NCI-H446 (cell line): ENCODE measurements at places on chromosomes 3 and 15.

- DNase-seq = no peak
These were observed 191.4 kb upstream of the LRIG1 start for GRCh38 chr3:66692042-66692765.

DNA sequence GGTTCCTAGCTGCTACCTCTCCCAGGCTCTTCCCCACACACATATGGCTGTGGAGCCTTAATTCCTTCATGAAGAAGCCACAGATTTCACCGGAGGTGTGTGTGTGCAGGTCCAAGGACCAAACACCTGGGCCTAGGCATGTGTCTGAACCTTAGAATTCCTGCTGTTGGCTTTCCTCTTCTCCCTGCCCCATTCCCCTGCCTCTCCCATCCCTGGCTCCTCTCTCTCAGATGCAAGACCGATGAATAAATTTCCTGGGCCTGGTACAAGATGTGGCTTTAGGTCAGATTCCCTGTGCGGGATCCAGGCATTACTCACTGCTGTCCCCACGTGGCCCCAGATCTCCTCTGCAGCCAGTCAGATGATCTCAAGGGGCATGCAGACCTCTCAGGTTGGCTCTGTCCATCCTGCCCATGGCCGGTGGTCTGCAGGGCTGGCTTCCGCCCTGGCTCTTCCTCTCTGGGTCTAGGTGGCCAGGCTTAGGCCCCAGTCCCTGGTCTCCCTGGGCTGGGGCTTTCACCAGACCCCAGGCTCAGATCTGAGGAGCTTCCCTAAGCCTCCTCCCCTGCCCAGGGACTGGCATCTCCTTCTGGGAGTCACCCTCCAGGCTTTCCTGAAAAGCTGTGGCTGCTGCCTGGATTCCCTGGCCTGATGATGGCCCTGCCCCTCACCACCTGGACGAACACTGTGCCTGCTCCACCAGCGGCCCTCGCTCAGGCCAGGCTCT lies 20.5 kb downstream of the CCR9 start:
- no peak for DNase-seq

DNA sequence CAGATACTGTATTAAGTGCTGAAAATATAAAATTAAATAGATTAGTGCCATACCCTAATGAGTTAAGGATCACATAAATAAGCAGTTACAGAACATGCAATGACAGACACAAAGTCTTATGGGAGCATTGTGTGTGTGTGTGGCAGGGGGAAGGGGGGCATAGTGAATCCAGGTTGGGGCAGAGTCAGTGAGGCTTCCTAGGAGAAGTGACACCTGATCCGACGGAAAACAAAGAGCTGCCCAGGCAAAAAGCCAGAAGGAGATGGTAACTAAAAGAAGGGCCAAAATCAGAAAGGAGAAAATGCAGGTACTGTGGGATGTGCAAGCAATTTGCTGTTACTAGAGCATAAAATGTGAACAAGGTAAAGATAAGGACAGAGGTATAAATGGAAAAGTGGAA lies 80.1 kb upstream of the CHRM5 start:
- DNase-seq = no peak

DNA sequence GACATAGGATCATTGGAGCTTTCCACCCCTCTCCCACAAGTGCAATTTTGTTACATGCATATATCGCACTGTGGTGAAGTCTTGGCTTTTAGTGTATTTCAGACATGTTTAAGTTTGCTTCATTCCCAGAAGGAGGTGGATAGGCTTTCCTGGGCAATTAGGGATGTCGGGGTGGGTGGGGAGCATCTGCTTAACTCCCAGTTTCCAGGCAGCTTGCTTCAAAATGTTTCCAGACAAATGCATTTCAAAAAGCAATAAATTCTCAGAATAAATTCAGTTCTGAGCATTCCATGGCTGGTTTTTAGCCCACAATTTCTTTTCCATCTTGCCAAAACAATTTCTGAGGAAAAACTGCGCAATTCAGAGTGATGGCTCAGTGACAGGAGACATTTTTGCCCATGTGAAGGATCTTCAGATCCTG lies 227.7 kb upstream of the ZPLD1 start:
- no peak for DNase-seq

GRCh38 chr3:165746874-165747273 lies 90.3 kb downstream of the BCHE start:
- no peak for DNase-seq

DNA sequence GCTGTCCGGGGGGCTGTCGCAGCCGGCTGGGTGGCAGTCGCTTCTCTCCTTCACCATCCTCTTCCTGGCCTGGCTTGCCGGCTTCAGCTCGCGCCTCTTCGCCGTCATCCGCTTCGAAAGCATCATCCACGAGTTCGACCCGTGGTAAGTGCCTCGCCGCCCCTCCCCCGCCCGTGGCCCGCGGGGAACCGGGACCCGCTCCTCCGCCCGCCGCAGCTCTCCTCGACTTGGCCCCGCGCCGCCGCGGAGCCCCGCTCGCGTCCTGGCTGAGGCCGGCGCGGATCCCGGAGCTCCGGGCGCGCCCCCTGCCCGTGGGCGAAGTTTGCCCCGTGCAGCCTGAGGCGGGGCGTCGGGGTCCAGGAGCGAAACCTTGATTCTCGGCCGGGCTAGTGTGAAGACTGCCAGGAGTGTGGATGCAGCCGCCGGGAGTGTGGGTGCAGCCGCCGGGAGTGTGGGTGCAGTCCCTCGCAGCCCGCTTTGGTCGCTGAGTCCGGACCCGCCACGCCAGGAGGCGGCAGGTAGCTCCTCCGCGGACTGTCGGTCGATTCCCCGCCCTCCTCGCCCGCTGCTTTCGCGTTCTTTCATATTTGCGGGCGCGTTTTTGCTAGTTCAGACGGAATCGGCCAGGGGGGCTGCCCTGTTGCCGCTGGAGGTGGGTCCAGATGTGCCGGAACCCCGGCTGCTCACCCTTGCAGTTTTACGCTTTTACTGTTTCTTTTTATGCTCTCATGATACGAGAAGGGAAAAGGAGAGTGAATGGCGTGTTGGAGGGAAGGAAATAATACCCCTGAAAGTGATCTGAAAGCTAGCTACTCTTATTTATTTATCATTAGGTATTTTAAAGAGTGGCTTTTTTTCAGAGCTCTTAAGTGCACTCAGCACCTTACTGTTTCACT lies 692 bp downstream of the STT3B start:
- no peak for DNase-seq

- DNase-seq = no peak
These were observed 231.8 kb downstream of the ROBO2 start for GRCh38 chr3:77271711-77272110.

GRCh38 chr3:153144779-153145178 lies 17.2 kb upstream of the RAP2B start:
- DNase-seq = no peak

DNA sequence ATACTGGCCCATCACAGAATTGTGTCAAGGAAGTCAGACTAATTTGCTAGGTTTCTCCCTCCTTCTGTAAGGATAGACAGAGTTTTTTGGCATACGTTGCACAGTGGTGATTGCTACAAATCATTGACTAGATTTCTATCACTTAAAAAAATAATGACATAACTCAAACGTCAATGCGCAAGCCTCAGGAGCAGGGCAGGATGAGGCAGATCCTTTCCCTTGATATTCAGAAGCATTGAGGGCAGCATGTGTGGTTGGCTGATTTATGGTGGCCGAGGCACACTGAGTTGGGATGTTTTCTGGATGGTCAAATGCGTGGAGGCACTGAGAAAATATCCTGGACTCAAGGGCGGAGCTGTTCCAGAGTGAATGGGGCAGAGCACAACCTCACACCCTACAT lies 14.4 kb downstream of the THSD4 start:
- no peak for DNase-seq

DNA sequence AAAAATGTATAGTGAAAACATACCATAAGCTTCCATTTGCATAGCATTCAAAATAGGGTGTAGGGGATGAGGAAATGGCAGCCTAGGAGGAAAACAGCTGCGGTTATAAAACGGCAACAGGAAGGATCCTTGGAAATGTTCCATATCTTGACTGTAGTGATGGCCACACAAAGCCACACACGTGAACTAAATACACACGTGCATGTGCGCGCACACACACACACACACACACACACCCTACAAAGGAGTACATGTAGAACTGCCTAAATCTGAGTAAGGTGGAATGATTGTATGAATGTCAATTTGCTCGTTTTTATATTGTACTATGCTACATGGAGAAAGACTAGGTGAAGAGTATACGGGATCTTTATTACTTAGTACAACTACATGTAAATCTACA lies 3.9 kb upstream of the IREB2 start:
- DNase-seq = no peak

DNA sequence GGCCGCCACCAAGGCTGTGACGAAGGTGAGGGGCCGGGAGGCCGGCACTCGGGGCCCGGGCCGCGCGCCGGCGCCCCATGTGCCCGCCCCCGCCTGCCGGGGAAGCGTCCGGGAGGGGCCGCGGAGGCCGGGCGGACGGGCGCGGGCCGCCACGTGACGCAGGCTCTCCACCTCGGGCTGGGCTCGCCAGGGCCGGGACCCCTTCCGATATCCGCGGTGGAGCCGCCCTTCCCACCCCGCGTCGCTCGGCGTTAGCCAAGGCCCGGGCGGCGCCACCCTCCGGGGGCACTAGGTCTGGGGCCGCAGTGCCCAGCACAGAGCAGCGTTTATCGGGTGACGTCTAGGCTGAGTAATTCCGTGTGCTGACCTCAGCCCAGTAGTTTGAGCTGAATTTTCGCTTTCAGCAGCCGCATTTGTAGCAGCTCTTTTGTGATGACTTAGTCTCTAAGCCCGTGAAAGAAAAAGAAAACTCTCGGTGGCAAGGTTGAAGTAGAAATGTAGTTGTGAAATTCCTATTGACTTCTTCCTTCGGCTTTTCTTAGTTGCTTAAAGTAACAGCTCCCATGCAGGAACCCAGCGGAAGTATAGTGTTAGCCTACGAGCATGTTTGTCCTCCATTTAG lies 885 bp downstream of the CDV3 start:
- no peak for DNase-seq
